ENCODE measurements at places on chromosomes 11 and 22.

GRCh38 chr11:12460466-12460865 lies 83.1 kb downstream of the PARVA start:
- no peak for DNase-seq

DNA sequence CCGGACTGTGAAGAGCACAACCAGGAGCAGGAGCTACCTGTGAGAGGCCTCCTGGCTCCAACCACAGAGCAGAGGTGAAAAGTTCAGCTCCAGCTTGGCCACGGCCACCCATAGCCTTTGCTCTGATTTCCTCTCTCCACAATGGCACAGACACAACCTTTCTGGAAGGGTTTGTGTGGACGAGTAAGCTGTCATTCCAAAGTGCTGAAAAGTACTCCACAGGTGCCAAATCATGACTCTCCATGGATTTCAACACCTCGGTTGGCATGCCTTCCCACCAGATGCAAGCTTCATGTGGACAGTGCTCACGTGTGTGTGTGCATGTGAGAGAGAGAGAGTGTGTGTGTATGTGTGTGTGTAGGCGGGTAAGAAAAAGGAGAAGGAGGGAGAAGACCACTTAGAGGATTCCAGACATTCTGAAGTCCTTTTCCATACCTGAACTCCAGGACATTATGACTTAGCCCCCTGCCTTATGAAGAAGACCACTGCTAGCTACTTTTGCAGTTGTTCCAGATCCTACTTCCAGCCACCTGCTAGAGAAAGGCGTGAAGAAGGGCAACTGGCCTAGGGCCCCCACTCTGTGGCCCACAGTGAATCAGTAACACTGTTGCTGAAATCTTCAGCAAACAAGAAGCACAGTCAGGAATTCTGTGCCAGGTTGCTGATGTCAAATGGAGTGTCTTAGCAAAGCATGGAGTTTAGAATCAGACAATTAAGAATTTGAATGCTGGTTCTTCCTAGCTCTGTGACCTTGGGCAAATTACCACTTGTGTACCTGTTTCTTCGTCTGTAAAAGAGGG lies 13.9 kb upstream of the NAV2 start:
- no peak for DNase-seq

GRCh38 chr22:45758603-45759002 lies 87.0 kb downstream of the ATXN10 start:
- DNase-seq: no peak

DNA sequence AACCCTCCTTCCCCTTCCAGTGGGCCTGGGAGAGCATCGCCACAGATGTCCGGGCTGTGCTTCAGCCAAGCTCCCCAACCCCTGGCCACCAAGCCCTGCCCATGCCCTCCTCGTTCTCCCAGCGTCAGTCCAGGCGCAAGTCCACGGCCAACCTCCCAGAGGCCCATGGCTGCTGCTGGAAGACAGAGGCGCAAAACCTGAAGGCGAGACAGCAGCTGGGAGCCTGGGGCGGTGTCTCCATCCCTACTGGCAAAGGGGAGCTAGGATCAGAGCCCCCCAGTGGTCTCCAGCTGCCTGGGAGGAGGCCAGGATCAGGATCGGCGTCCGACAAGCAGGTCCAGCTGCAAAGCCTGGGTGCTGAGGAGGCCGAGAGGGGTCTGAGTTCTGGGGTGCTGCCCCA lies 1.9 kb downstream of the TSGA10IP start:
- no peak for DNase-seq

GRCh38 chr11:962688-963087 lies 37.0 kb downstream of the AP2A2 start:
- DNase-seq: no peak

DNA sequence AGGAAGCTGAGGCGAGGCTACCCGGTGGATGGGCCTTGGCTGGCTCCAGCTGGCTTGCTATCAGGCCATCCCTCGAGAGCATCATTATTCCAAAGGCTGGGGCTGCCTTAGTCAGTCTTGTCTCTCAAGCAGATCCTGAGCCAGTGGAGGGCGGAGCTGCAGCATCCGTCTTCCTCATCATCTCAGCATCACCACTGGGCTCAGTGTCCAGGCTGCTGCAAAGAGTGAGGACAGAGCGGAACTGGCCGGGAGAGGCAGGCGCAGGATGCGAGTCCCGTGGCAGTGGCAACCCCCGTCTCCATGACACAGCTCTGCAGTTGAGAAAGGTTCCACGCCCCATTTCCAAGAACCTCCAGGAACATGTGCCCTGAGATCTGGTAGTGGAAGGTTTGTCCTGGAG lies 4.4 kb downstream of the TP53I11 start:
- no peak for DNase-seq

GRCh38 chr11:85961930-85962363 lies 106.8 kb downstream of the CCDC83 start:
- DNase-seq: no peak

- DNase-seq: no peak
These were observed 31.4 kb downstream of the LIMK2 start for GRCh38 chr22:31243339-31244045.

- no peak for DNase-seq
These were observed 101.5 kb downstream of the PLEKHA7 start for GRCh38 chr11:16912692-16913111.

DNA sequence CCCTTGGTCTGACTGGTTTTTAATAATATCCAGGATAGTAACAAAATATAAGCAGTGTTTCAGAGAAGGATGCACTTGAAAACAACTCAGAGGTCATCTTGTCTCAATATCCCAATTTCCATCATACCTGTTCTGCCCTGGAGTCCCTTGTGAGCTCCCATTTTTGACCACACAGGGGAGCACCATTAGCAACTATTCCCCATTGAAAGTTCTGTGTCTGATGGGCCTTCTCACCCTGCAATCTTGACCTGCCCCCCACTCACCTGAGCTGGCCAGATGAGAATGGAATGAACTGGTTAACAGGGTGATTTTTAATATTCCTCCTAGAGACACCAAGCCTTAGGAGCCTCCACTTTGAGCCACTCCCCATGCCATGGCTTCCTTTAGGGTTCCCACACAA lies 3.8 kb upstream of the CAPN5 start:
- DNase-seq: no peak

DNA sequence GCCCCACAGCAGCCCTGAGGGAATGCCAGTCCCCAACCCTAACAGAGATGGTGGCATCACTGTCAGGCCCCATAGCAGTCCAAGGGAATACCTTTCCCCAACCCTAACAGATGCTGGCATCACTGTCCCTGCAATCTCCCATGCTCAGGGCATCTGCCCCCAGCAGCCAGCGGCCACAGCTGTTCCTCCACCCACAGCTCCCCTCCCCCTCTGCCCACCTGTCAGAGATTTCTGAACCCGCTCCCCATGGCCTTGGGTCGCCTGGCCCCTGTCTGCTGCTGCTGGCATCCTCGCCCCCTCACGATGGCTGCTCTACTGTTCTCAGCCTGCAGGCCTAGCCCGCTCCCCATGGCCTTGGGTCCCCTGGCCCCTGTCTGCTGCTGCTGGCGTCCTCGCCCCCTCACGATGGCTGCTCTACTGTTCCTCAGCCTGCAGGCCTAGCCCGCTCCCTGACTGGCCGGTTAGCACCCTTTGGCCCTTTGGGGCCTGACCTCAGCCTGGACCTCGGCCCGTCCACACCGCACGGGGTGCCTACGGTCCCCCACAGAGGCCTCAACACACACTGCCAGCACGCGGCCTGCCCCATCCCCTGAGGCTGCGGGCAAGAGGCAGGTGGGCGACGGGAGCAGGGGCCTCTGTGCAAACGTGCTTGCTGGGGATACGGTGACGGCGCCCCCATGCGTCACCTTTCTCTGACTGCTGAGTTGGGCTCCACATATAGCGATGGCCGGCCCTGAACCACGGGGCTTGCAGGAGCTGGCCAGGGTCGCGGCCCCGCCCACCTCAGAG lies 20.7 kb downstream of the CHID1 start:
- no peak for DNase-seq

DNA sequence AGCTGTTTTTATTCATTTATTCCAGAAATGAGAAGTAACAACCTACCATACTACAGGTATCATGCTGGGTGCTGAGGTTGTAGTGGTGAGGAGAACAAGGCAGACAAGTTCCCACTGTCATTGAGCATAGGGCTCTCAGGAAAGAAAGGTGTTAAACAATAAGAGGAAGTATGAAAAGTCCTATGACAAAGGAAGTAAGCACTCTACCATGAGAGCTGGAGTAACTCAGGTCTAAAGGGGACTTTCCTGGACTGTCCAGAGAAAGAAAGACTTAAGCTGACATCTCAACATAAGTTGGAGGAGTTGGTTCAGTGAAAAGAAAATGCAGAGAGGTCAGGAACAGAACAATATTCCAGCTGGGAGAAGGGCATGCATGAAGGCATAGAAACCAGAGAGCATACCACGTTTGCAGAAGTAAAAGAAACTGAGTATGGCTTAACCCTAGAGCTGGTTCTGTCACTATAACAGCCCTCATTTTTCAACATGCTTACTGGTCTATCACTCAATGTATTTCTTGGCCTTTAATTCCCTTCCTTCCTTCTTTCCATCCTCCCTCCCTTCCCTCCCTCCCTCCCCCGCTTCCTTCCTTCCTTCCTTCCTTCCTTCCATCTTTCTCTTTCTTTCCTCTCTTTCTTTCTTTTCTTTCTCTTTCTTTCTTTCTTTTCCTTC lies 137.8 kb upstream of the BDNF start:
- DNase-seq: no peak

- no peak for DNase-seq
These were observed 649.7 kb downstream of the METTL15 start for GRCh38 chr11:28757725-28758515.

GRCh38 chr11:77109236-77110019 lies 6.8 kb downstream of the OMP start:
- no peak for DNase-seq
